GM19239 (cell line): ENCODE measurements at places on chromosomes 16 and 17.

- no peak for DNase-seq
Measured at GRCh38 chr17:51045621-51046020, 75.0 kb downstream of the SPAG9 start.

- peak; percentile 52 for DNase-seq
Measured at GRCh38 chr17:68435876-68436842, 21.1 kb downstream of the WIPI1 start.

DNA sequence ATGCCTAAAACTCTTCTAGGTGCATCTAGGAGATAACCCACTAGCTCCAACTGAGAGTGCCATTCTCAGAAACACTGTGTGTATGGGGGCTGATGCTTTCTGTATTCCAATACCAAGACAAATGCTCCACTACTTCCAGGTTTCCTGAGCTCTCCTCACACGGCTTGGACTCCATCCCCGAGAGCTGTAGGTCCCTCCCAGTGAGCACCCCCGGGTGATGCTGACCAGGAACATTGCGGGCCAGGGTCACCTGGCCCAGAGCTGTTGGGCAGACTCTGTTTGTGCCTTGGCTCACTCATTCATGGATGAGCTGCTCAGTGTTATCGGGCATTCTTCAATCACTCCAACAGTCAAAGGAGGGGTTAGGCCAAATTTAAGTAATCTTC, 7.0 kb downstream of the CUEDC1 start:
- no peak for DNase-seq

DNA sequence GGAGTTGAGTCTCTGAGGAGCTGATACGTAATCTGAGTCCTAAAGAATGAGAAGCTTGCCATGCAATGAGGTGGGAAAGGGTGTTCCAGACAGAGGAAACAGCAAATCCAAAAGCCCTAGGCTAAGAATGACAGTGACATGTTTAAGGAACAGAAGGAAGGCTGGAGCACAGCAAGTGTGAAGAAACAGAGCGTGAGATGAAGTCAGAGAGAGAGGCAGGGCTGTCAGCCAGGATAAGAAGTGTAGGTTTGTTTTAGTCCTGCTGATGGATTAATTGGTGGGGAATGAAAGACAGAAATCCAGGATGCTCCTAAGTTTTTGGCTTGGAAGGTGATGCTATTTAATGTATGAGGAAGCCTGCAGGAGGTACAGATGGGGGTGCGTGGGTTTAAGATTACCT, 14.5 kb downstream of the MMP28 start:
- no peak for DNase-seq

DNA sequence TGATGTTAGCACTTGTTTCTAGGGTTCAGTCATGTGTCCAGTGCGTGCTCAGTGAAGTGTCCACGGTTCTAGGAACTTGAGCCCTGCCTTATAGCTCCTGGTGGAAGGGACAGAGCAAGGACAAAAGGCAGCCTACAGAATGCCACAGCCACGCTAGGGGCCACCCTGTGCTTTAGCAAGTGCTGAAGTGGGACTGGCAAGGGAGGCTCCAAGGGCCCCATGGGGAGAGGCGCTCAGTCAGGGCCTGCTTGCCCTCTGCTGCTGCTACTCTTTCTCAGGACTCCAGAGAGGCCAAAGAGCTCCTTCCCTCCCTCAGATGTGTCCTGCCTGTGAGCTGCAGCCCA, 6.8 kb downstream of the NT5C start:
- no peak for DNase-seq

GRCh38 chr17:75315541-75316243, 26.5 kb upstream of the SLC25A19 start:
- no peak for DNase-seq

DNA sequence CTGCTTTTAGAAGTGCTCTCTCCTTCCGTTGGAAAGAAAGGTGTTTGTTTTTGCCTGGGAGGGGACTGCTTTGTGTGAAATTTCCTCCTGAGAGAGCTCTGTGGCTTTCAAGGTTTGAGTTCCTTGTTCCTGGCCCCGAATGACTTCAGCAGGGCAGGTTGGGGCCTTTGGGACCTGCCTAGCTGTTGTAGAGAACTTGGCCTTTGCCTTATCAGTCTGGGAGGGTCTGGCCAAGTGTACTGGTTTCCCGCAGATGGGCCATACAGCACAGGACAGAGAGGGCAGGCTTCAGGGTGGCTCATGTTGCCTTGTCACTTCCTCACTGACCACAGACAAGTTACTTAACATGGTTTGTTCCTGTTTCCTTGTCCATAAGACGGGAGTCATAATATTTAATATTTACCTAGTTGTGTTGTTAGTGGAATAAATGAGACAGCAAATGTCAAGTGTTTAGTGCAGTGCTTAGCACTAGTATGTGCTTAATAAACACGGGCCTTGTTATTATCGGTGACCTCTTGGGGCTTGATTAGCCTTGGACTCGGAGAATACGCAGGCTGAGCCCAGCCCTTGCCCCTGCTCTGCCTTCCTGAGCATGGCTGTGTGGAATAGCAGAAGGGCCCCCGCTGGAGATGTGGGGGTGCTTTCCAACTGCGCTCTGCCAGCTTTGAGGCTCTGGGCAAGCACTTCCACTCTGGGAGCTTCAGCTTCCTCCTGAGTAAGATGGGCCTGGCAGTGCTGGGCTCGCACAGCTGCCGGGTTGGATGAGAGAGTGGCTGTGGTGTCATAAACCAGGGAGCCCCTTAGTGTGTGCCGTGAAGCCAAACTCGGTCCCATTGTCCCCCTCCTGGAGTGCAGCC, 6.6 kb downstream of the PRSS8 start:
- no peak for DNase-seq

DNA sequence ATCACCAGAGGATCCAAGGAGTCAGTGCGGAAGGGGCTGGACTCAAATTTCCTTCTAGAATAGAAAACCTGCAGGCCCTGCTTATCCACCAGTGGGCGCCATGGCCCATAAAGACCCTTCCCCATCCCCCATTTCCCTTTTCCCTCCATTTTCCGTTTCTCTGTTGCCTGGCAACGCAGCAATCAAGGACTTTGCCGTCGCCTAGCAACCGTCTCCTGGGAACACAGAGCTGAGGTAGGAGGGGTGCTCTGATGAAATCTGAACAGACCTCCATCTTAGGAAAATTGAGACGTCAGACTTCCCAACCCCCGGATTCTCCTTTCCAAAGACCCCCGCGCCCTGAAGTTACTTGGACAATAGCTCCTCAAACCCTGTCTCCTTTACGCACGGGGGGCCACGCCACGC, 5.7 kb downstream of the DLG4 start:
- no peak for DNase-seq

GRCh38 chr16:15482068-15482747, 47.8 kb downstream of the BMERB1 start:
- no peak for DNase-seq

- no peak for DNase-seq
Measured at GRCh38 chr17:77322514-77323412, 182.0 kb downstream of the SEC14L1 start.

DNA sequence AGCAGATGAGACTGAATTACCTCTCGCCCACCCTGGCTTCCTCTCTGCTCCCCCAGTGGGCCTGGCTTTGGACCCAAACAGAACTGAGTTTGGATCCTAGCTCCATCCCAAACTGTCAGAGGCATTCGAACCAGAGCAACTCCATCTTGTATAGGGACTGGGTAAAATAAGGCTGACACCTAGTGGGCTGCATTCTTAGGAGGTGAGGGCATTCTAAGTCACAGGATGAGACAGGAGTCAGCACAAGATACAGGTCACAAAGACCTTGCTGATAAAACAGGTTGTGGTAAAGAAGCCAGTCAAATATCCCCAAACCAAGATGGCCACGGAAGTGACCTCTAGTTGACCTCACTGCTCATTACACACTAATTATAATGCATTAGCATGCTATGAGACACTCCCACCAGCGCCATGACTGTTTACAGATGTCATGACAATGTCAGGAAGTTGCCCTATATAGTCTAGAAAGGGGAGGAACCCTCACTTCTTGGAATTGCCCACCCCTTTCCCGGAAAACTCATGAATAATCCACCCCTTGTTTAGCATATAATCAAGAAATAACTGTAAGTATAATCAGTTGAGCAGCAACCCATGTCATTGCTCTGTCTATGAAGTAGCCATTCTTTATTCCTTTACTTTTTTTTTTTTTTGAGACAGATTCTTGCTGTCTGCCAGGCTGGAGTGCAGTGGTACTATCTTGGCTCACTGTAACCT, 44.4 kb downstream of the LYRM1 start:
- DNase-seq, result no peak

GRCh38 chr16:12752159-12752558, 51.5 kb downstream of the CPPED1 start:
- no peak for DNase-seq

DNA sequence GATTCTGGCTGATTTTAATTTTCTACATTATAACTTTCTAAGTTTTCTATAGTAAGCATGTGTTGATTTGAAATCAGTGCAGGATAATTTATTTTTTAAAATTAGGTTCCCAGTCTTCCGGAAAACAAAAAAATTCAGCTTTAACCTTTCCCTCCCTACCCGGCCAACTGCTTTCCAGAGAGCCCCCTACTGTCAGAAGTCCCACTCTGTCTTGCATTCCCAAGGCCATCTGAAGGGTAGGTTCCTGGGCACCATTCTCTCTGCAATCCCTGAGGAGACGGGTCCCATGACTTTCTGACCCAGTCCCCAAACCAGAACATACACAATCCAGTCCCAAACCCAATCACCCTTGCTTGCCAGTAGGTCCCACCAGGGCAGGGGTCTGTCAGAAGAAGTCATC, 200.3 kb downstream of the CYLD start:
- DNase-seq, result no peak

- peak; percentile 63 for DNase-seq
Measured at GRCh38 chr17:42980766-42981397, 517 bp downstream of the RUNDC1 start.

GRCh38 chr17:33520426-33521330, 227.6 kb upstream of the ASIC2 start:
- peak; percentile 53 for DNase-seq

GRCh38 chr16:49855280-49855821, 561 bp downstream of the ZNF423 start:
- peak; percentile 82 for DNase-seq

- DNase-seq, result no peak
Measured at GRCh38 chr16:8459085-8459733, 131.1 kb downstream of the TMEM114 start.

- DNase-seq, result no peak
Measured at GRCh38 chr17:67041941-67042899, 2.1 kb upstream of the CACNG1 start.

- DNase-seq, result no peak
Measured at GRCh38 chr17:5610956-5611355, 26.6 kb upstream of the NLRP1 start.

GRCh38 chr17:57892820-57893595, 43.2 kb upstream of the MRPS23 start:
- DNase-seq, result no peak

GRCh38 chr16:67917852-67918236, 13.8 kb downstream of the CTRL start:
- DNase-seq, result no peak

GRCh38 chr16:49918257-49918656, 62.3 kb upstream of the ZNF423 start:
- DNase-seq, result no peak

GRCh38 chr16:53370827-53371226, 63.4 kb upstream of the RBL2 start:
- no peak for DNase-seq

DNA sequence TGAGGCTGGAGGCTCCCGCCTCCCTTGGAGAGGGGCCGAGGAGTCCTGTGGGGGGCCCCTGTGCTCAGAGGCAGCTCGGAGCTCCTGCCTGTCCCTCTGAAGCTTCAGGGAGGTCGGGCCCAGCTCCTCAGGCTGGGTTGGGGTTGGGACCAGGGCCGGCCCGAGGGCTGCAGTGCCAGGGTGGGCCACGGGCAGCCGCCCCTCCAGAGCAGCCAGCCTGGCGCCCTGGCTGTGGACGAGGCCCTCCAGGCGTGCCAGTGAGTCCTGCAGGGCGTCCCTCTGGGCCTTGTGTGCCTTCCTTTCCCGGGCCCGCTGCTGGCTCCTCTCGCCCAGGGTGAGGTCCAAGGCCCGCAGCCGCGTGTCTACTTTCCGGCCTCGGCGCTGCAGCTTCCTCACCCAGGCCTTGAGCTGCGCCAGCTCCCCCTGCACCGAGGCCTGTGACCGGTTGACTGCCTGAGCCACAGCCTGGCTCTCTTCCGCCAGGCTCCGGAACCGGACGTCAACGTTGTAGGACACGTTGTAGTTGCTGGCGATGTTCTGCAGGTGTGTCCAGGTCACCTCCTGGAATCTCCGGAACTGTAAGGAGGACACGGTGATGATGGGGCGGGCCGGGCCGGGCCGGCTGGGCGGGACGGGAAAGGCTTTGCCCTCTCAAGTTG, 1.2 kb downstream of the PTX4 start:
- DNase-seq, result no peak

GRCh38 chr16:1919327-1919998, 1.2 kb upstream of the HS3ST6 start:
- DNase-seq, result no peak

GRCh38 chr16:26830428-26831127, 236.1 kb upstream of the C16orf82 start:
- no peak for DNase-seq

- DNase-seq, result no peak
Measured at GRCh38 chr17:41638941-41639340, 14.6 kb upstream of the KRT17 start.

- DNase-seq, result no peak
Measured at GRCh38 chr17:5042157-5043022, 7.2 kb upstream of the SLC52A1 start.

DNA sequence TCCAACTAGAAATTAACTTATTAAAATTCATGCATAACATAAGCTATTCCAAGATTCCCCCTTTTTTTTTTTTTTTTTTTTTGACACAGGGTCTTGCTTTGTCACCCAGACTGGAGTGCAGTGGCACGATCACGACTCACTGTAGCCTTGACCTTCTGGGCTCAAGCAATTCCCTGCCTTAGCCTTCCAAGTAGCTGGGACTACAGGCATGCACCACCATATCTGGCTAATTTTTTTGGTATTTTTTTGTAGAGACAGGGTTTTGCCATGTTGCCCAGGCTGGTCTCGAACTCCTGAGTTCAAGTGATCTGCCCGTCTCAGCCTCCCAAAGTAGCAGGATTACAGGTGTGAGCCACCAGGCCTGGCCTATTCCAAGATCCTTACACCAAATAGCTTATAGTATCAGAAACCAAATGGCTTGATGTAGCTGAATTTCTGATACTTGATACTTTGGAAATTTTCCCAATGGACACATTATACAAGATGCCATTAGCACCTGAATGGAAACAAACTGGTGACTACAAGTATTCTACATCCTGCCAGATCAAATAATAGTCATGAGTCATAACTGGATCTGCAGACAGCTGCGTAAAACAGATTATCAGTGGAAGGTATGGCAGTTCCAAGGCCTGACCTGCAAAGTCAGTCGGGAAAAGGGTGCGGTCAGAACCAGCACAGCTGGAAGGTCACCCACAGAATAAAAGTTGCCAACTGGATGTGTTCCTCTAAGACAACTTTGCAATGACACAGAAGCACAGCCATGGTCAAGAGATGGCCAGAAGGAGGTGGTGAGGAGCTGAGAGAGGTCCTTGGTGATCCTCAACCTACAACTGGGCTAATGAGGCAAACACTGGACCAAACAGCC, 14.5 kb downstream of the TUBG1 start:
- no peak for DNase-seq

DNA sequence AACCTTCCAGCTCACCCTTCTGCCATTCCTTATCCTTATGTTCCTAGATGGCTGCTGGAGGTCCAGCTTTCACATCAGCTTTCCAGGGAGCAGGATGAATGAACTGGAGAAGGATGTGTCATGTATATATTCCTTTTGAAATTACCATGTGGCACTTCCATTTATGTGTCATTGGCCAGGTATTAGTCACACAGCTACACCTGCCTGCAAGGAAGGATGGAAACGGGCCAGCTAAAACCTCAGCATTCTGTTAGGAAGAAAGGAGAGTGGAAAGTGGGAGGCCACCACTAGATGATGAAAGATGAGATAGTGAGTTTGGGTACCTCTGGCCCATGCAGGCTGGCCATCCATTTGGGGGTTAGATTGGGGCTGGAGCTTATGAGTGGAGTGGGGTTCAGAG, 67.5 kb downstream of the KSR1 start:
- no peak for DNase-seq
